ENCODE measurements at places on chromosomes 1 and 21.

- no peak for DNase-seq
Observed at GRCh38 chr1:23854568-23854967, 13.5 kb downstream of the FUCA1 start.

GRCh38 chr1:112542206-112542973, 33.6 kb downstream of the WNT2B start:
- DNase-seq: no peak

DNA sequence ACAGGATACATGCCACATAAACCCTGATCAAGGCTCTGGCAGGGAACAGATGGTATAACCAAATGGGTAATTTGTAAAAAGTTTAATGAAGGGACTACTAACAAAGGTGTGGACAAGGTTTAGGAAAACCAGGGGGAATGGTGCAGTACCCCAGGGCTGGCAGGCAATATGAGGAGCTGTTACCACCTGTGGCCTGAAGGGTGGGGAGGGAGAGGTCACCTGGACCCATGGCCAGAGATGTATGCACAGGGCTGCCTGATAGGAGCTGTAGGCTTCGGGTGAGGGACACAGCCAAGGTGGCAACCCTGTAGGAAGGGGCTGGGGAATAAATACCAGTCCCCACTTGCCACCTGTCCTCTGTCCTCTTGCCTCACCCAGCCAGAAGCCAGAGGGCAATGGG, 51.4 kb upstream of the ID3 start:
- DNase-seq: no peak

DNA sequence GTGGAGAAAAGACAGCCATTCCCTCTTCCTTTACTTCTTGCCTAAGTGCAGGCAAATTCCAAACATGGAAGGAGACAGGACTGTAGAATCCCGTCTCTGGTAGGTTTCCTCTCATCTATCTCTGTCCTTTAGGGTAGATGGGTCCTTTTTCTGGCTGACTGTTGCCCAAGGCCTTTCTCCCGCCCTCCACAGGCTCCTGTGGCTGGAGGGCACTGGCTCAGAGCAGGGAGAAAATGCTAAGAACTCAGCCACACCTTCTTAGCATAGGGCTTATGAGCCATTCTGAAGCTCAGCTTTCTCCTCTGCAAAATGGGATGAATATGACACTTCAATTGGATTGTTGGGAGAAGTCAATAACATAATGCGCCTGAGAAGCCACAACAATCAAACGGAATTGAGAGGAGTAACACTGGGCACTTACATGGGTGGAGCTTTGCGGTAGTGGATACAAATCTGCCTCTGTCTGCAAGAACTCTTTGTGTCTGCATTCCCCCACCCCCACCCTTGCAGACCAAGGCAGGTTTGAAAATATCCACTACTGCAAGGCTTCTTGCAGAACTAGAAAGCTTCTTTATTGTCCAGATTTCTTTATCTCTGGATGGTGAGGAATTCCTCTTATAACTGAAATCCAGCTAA, 94.7 kb downstream of the CSMD2 start:
- DNase-seq: no peak

DNA sequence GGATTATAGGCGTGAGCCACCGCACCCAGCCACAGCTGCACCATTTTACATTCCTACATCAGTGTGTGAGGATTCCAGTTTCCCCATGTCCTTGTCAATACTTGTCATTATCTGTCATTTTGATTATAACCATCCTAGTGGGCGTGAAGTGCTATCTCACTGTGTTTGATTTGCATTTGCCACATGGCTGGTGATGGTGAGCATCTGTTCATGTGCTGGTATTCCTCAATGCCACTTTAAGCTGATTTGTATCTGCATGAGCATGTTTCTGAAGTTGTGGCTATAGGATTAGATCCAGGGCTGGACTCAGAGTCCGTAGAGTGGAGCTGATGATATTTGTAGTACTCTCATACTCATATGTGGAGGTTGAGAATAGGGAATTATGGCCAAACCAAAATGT, 36.6 kb downstream of the SRRM1 start:
- DNase-seq: no peak

- DNase-seq: no peak
Observed at GRCh38 chr1:203173566-203173965, 2.1 kb downstream of the MYBPH start.

DNA sequence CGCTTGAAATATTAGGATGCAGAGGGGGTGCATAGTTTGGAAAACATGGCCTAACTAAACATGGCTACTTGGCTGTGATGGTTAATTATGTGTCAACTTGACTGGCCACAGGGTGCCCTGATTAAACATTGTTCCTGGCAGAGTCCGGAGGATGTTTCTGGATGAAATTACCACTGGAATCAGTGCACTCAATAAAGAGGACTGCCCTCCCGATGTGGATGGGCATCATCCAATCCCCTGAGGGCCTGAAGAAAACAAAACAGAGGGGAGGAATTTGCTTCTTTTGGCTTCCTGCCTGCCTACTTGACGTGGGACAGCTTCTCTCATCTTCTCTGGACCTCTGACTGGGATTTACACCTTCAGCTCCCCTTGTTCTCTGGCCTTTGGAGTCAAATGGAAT, 79.1 kb upstream of the KCNE2 start:
- DNase-seq: no peak

DNA sequence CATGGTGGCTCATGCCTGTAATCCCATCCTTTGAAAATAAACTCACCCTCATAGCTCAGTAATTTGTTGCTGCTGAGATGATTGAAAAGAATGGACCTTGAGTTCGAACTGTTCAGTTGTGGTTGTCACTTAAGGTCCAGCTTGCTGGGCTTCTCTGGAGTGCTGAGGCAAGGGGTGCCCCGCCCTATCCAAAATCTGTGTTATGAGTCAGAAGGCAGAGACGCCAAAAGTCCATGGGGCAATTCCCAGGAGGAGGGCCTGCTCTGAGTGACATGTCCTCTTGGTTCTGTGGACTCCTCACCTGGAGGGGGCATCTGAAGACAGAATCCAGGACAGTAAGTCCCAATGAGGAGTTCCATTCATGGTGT, 64.8 kb downstream of the MYOM3 start:
- DNase-seq: no peak

DNA sequence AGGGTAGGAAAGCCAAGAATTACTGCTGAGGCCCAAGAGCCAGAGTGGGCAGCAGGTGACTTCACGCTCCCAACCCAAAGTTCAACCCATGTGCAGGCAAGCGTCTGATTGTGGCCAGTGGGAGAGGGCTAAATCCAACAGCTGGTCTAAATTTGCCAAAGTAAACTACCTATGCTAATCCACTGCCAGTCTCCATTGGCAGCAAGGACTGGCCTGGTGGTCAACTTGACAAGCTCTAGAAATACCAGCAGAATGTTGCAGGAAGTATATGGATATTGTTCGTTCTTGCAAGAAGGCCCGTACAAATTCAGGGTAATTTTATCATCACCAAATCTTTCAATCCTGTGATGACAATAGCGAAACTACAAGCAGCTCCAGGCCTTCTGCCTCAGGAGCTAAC, 1.5 kb downstream of the TMEM63A start:
- DNase-seq: no peak

GRCh38 chr1:85360730-85361493, 84.5 kb upstream of the BCL10 start:
- DNase-seq: no peak

DNA sequence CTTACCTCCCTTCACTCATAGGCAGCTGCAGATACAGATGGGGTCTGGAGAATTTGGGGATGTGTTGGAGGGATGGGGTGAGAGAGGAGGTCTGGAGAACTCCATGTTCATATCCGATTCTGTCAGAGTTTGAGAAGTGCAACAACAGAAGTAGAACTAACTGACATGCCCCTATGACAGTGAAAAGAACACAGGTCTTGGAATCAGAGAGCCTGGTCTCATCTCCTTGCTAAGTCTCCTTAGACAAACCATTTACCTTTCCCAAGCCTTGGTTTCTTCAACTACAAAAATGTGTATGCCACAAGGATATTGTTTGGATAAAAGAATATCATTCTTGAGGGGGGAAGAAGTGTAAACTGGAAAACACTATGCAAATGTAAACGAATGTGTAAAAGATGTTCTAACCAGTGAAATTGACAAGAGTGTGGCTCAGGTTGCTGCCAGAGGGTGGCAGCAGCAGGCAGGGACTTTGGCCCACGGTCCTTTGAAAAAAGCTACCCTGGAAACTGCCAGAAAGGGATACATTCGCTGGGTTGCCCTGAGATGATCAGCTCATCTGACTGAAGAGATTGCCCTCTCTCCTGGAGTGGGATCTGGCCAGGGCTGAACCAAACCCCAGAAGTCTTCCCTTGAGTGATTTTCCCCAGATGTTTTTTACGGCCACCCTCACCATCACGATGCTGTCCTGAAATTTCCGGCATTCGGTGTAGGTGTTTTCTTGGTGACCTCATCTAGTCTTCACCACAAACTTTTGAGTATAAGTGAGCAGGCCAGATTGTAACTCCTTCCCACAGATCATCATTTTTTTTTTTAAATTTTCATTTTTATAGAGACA, 17.0 kb upstream of the CD2 start:
- peak; percentile 58 for DNase-seq

DNA sequence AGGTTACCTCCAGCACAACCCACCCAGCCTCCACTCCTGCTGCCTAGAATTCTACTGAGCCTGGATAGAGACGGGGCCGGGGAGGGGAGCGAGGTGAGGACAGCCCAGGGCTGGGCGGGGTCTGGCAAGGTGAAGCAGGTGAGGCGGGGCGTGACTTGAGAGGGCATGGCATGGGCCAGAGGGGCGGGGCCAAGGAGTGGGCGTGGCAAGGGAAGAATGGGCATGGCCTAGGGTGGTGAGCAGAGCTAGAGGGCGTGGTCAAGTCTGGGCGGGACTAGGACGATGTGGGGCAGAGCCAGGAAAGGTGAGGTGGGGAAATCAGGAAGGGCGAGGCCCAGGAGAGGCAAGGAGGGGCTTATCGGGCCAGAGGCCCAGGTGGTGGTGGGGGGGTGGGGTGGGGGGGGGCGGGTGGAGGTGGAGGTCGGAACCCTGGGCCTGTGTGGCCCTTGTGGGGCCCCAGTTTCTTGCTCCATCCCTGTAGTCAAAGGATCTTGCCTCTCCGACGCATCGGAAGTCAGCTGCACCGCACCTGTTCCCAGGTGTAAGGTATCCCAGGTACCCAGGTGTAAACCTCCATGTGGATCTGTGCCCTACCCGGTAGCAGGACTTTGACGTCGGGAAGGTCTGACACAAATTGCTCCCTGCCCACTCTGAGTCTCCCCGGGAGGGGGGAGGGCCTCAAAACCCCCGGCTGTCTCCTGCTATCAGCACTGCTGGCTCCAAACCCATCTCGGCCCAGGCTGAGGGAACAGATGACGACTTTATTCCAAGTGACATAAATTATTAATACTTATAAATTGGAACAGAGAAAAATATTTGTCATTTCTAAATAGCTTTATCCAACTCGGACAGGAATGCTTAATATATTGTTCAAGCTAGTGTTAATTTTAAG, 32.9 kb upstream of the UTS2 start:
- no peak for DNase-seq

DNA sequence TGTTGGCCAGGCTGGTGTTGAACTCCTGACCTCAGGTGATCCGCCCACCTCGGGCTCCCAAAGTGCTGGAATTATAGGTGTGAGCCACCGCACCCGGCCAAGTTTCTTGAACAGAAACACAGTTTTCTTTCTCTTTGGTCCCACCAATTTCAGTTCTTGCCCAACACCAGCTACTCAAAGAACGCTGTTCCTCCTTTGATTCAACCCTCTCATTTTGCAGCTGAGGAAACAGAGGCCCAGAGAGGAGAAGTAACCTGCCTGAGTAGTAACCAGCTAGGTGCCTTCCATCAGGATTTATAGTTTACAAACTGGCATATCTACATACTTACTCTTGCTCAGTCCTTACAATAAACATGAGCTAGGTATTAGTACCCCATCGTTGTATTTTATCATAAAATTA, 119.9 kb downstream of the SYF2 start:
- no peak for DNase-seq

DNA sequence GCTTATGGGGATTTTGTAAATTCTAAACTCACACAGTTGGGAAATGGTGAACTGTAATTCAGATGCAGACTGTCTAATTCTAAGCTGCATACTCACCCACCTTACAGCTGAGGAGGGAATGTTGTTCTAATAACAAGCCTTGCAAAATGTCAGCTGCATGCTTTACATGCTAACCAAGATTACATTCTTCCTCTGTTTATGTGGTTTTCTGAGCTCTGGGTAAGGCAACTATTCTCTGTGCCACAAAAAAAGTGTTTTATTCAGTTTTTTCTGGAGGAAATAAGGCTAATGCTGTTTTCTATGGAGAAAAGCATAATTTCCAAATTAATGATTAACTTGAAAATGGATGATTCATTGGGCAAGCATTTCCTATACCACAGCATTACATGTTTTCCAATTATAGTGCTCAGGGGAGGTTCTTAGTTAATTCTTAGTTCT, 64.9 kb downstream of the RGS13 start:
- no peak for DNase-seq

GRCh38 chr1:53271446-53272090, 33.2 kb upstream of the MAGOH start:
- no peak for DNase-seq

DNA sequence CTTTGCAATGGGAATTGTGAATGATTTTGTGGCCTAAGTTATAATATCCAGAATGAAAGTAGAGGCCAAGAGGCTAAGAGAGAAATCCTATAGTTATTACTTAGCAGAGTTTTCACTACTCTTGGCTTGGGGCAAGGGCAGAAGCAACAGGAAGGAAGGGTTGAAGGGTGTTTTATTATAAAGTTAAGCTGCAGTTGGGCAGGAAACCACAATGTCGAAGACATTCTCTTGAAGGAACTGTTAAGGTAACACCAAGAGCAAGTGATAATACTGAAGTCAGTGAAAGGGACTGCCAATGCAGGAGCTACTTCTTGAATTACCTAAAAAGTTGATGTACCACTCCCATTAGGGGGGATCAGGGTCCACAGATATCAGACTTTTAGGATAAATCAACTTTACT, 8.3 kb downstream of the XCL2 start:
- DNase-seq: no peak

DNA sequence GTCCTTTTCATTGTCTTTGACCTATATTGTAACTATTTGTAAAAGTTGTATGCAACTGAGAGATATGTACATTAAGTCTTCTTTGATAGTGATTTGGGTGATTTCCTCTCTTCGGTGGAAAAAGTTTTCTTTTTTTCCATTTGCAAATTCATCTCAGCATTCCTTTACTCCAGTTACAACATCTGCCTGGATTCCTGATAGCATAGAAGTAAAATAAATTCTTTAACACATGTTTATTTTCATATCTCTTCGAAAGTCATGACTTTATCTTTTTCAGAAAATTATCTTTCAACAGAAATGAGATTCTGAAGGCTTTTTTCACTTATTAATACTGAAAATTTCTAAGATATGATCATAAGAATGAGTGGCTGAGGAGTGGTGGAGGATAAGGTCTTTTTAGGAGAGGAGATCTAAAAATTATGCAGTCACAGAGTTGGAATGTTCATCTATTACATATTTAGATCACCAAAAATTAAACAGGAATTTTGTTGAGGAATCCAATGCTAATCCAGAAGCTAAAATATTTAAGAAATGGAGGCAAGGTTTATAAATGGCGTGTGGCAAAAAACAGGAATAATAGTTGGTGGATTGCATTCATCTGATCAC, 400.5 kb downstream of the KCNT2 start:
- no peak for DNase-seq

- DNase-seq: no peak
Observed at GRCh38 chr1:199221371-199222150, 582.7 kb downstream of the PTPRC start.

All from NCI-H1694 (cell line).